ENCODE measurements at places on chromosomes 12 and 14.

- DNase-seq, result no peak
Observed at GRCh38 chr12:95151406-95151805, 65.9 kb downstream of the FGD6 start.

GRCh38 chr14:75497191-75497590 is 25.1 kb upstream of the BATF start:
- DNase-seq, result no peak

GRCh38 chr14:77498120-77498979 is at the start of gene ISM2:
ISM2 (minus strand) TSS chr14:77498816; CDS start chr14:77498793, 23 bp downstream.
- DNase-seq, result no peak

GRCh38 chr12:89165703-89166102 is 186.6 kb downstream of the DUSP6 start:
- no peak for DNase-seq

GRCh38 chr12:29082522-29082921 is 66.6 kb upstream of the FAR2 start:
- no peak for DNase-seq

- DNase-seq, result no peak
Observed at GRCh38 chr14:22508150-22508457, 80.9 kb downstream of the DAD1 start.

- DNase-seq, result no peak
Observed at GRCh38 chr14:56733396-56733795, 76.9 kb downstream of the OTX2 start.

DNA sequence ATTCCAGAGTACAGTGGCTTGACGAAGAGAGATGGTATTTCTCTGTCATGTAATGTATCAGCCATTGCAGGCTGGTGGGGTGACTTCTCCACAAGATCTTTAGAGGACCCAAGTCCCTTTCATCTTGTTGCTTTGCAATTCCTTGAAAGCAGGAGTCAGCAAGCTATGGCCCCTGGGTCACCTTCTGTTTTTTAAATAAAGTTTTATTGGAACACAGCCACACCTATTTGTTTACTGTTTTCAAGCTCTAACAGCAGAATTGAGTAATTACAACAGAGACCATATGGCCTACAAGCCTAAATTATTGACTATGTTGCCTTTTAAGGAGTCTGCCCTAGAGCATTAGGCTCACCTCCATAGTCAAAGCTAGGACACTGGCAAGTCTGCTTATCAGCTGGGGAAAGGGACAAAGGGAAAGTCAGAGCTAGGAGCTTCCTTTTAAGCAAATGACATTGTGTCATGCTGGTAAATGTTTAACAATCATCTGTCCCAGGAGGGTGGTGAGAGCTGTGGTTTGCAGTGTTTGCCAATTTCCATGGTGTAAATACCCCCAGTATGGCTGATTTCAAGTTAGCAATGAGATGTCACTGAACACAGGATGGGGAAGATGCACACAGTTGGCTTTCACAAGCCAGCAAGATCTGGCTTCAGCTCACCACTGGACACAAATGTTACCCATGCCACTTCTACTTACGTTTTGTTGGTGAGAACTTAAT is 87.7 kb upstream of the PWP1 start:
- no peak for DNase-seq

DNA sequence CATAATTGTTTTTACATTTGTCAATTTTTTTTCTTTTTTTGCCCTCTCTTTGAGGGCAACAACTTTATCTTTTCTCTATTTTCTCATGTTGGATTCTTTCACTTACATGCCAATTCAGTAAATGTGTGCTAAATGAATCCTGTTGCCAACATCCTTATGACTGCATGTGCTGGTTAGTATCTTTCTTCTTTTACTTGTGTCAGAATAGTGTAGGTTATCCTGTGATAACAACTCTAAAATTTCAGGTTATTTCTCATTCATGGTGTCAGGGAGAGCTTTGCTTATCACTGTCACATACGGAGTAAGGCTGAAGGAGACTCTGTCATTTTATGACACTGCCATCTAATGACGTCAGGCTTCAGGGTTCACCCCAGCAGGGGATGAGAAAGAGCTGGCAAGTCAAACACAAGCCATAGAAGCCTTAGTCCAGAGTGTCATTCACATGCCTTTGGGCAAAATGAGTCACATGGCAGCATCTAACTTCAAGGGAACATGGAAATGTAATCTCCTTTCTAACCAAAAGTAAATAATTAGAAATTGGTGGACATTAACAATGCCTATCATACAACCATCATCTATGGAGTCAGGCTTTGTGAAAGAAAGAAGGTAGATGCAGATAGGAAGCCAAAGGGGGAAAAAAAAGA is 242.5 kb upstream of the ATP2B1 start:
- no peak for DNase-seq

DNA sequence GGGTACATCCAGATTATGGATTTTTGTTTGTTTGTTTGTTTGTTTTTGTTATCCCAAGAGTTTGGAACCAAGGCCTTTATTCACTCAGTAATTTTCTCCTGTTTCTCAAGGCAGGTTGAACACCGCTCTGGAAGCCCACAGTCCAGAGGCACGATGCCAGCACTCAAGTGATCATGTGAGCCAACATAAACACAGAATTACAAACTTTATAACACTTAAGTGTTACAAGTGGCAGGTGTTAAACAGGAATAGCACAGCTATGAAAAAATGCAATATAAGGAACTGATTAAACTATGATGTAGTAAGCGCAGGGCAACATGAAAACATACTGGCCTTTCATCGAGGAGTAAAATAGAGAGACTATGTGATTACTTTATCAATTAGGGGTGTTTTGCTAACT is 1885.8 kb upstream of the SEL1L start:
- DNase-seq, result no peak

DNA sequence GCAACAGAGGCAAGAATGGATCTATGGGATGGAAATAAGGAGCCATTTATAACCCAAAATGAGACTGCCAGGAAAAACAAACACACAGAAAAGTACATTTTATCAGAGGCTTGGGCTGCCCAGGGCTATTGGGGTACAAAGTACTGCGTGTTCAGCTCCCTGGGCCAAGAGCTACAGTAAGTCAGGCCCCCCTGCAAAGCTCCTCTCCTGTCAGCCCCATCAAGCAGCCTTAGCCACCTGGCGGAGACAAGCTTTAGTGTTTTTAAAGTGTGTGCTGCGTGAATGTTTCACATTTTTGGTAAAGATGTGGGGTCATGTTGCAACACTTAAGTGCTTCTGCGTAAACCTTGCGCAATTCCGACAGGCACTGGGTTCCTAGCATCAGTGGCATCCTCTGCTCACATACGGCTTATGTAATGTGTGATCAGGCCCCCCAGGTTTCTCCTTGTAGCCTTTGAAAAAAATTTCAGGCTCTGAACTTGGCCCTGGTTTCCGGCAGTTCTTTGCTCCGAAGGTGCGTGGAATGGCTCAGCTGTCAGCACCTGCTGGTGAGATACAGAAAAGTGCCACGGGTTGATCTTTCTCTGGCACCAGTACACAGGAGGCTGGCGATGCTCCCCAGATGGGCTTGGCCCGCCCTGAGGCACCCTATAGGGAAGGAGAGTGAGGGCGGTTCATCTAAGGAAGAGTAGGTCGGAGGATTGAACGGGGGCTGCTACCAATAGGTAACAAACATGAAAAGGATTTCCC is 198.7 kb upstream of the EEA1 start:
- no peak for DNase-seq

GRCh38 chr14:61260939-61261776 is 20.0 kb downstream of the TMEM30B start:
- DNase-seq, result no peak

DNA sequence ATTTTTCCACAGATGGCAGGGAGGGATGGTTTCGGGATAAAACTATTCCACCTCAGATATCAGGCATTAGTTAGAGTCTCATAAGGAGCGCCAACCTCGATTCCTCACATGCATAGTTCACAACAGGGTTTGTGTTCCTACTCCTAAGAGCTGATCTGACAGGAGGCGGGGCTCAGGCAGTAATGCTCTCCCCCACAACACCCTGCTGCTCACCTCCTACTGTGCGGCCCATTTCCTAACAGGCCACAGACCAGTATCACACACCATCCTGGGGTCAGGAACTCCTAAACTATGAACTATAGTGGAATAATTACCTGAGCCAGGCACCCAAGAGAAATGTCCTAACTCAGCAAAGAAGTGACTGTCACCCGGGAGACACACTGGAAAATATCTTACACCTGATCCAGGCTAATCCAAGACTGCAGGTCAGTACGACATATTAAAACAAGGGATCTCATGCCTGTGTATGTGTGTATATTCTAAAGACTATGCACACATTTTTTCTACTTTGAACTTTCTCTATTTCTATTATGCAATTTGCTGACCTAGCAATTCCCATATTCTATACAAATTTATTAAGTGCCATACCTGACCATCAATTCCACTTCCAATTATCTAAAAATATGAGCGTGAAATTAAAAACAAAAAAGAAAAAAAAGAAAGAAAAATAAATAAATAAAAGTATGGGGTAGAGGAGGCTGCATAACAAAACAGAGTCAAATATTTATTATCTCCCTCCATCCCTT is 4.7 kb downstream of the NAA25 start:
- no peak for DNase-seq

DNA sequence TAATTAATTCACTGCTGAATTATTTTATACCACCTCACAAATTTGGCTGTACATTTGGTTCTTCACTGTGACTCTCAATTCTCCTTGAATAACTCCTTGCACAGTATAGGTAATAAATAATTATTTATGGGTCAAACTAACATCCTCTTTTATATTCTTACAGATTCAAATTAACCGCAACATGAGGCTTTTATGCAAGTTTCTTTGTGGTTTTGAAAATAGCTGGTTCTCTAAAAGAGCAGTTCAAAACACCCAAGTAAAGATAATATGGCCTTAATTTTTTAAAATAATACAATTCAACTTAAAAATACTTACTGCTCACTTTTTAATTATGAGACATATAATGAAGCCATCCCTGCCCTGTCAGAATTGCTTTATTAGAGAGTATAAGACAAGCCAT is 12.9 kb upstream of the TRIM9 start:
- no peak for DNase-seq

DNA sequence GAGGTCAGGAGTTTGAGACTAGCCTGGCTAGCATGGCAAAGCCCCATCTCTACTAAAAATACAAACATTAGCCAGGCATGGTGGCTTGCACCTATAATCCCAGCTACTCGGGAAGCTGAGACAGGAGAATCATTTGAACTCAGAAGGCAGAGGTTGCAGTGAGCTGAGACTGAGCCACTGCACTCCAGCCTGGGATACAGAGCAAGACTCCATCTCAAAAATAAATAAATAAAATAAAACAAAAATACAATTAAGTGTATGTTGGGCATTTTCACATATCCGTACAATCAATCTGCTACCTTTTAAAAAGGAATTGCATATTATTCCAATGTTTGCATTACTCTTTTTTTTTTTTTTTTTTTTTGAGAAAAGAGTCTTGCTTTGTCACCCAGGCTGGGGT is 47.7 kb upstream of the HECTD1 start:
- DNase-seq, result no peak

DNA sequence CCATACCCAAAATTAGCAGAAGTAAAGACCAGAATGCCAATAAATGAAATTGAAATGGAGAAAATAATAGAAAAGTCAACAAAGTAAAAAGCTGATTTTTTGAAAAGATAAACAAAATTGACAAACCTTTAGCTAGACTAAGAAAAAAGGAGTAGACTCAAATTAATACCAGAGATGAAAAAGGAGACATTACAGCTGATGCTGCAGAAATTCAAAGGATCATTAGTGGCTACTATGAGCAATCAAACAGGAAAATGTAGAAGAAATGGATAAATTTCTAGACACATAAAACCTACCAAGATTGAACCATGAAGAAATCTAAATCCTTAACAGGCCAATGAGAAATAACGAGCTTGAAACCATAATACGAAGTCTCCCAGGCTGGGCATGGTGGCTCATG is 34.8 kb upstream of the INSM2 start:
- DNase-seq, result no peak

GRCh38 chr12:85664429-85664828 is 171.8 kb downstream of the RASSF9 start:
- DNase-seq, result no peak

DNA sequence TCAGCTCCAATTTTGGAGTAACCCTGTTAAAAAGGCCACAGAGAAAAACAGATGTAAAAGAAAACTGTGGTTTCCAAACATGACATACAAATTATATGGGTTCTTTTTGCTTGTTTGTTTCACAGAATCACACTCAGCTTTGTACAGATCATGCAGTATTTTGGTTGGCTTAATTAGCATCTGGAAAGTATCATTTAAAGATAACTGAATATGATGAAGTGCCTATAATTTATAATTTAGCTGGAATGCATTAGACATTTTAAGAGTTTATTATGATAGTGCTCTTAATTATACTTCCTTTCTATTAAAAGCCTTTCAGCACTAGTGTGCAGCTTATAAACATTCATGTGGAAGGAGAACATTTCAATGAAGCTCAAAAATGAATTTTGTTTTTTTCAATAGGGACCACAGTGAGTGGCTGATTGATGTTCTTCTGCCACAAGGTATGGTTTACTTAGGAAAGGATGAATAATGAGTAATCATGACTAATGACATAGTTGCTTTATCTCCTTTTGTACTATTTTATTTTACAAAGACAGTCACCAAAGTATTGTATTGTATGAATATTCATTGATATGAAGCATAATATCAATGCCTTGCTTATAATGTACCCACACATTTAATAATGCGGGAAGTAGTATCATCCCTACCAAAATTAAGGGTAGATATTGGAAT is 98.3 kb downstream of the UNC79 start:
- no peak for DNase-seq

- no peak for DNase-seq
Observed at GRCh38 chr12:22332202-22332601, 2.3 kb downstream of the ST8SIA1 start.

- DNase-seq, result no peak
Observed at GRCh38 chr12:45259675-45260074, 43.8 kb downstream of the ANO6 start.

DNA sequence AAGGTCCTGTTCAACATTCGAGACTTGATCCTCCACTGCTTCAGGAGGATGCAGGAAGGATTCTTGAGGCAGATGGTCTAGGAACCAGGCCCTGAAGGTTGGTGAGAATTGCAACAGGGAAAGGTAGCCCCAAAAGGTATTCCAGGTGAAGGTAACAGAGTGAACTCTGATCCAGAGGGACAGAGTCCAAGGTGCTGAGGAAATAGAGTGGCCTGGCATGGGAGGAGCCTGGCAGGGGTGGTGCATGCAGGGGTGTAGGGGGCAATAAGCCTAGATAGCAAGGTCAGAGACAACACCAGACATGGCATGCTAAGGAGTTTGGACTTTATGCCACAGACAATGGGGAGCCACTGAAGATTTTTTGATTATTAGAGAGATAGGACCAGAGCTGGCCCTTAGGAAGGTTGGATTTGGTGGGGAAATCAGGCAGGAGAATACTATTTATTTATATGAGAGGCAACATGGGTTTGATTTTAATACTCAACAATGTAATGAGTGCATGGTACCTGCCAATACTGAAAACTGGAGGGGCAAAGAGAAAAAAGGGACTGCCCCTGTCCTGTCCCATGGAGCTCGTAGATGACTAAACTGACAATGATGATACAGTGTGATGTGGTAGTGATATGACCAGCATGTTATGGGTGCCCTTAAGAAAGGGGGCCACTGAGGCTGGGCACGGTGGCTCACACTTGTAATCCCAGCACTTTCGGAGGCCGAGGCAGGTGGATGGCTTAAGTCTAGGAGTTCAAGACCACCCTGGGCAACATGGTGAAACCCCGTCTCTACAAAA is 50.5 kb upstream of the TMED10 start:
- no peak for DNase-seq

GRCh38 chr14:77613201-77613600 is 3.2 kb downstream of the SPTLC2 start:
- DNase-seq, result no peak

GRCh38 chr12:120235369-120236323 is 29.9 kb downstream of the PXN start:
- no peak for DNase-seq
